Osteocyte (in vitro differentiated cells): ENCODE measurements at places on chromosomes 1 and 21.

DNA sequence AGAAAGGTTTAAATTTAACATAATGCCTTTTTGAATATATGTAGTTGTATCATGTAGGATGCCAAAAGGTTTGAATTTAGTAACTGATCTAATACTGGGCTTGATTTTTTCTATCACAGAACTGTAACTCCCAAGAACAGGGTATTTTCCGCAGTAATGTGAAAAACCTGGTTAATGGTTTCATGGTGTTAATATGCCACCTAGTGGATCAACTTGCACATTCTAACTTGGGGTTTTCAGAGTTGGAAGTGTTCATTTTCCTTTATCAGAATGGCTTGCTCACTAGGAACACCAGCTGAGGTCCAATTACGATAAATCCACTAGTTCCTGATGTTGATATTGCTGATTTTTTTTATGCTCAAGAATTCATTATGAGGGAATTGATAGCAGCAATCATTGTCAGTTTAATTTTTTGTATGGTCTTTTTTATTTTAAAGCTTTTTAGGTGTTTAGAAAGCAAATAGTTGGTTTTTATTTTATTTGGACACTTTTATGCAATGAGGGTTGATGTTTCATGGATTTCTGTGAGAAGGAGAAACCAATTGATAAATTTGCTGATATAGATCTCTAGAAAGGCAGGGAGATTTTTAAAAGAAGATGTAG is 157.2 kb downstream of the PLA2G4A start:
- H3K4me1 ChIP-seq, result no peaks in the 10 kb centered on the region
- no peak overlapping the region for H3K4me3 ChIP-seq
- H3K27ac ChIP-seq, result no peak overlapping the region
- no peaks in the 10 kb centered on the region for H3K36me3 ChIP-seq

GRCh38 chr1:223091896-223092295 is 51.2 kb downstream of the TLR5 start:
- H3K27ac ChIP-seq, result no peak overlapping the region
- no peak overlapping the region for H3K4me3 ChIP-seq
- peaks cover 24% of the 10 kb centered on the region for H3K27me3 ChIP-seq
- no peaks in the 10 kb centered on the region for H3K36me3 ChIP-seq
- no peak for DNase-seq
- H3K4me1 ChIP-seq, result no peaks in the 10 kb centered on the region

DNA sequence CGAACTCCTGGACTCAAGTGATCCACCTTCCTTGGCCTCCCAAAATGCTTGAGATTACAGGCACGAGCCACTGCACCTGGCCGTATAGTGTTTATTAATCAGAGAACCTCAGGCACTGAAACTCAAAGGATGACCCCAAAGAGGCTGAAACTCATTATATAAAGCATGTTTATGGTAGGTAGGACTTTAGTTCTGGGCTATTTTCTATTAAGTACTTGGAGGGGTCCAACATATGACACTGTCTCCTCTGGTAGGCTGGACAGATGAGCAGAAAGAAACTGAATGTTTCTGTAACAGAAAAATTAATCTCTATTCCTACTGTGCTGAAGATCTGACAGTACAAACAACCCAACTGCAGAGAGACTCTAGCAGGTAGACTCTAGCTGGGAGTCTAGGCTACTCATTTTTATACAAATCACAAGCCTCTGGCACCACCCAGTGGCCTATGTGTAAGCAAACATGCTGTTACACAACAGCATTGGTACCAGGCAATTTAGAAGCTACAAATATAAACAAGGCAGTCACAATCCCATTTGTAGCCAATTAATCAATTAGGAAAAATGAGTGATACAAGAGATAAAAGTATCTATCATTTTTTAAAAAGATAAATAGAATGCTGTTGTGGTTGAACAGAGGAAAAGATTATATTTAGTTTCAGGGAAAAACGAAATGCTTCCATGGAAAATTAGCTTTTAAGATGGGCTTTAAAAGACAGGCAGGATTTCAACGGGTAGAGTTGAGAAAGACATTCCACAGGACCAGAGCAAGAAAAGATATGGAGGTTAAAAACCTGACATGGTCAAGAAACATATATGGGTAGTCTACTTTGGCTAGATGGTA is 10.4 kb downstream of the DCAF8 start:
- H3K27ac ChIP-seq, result peak overlapping the region; percentile 6
- no peaks in the 10 kb centered on the region for H3K27me3 ChIP-seq
- peaks cover 22% of the 10 kb centered on the region for H3K4me1 ChIP-seq
- no peak for DNase-seq
- peaks cover 7% of the 10 kb centered on the region for H3K36me3 ChIP-seq

- no peaks in the 10 kb centered on the region for H3K27me3 ChIP-seq
- no peak for DNase-seq
- no peak overlapping the region for H3K27ac ChIP-seq
- H3K4me1 ChIP-seq, result peaks cover 73% of the 10 kb centered on the region
- H3K36me3 ChIP-seq, result peaks cover 2% of the 10 kb centered on the region
Observed at GRCh38 chr1:206703661-206704060, 19.0 kb downstream of the MAPKAPK2 start.

DNA sequence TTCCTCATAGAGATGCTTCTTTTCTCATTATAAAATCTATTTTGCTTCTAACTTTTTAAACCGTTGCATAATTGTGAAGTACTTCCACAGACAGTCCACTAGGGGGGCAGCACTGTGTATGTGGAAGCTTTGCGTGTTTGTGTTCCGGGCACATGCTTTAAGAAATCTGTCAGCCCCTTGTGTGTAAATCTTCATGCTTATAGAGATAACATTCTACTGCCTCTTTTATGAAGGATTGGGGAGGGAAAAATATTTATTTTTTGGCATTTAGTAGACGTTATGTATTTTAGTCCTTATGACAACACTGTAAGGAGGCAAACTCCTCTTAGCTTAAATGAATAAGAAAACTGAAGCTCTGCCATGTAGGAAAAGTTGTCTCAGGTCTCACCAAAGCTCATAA is 157.3 kb upstream of the PTGFR start:
- peaks cover 3% of the 10 kb centered on the region for H3K4me1 ChIP-seq
- DNase-seq, result no peak
- H3K27ac ChIP-seq, result no peak overlapping the region

GRCh38 chr1:194710671-194711070 is 1524.3 kb upstream of the B3GALT2 start:
- no peak overlapping the region for H3K27ac ChIP-seq
- no peaks in the 10 kb centered on the region for H3K27me3 ChIP-seq
- no peaks in the 10 kb centered on the region for H3K36me3 ChIP-seq

DNA sequence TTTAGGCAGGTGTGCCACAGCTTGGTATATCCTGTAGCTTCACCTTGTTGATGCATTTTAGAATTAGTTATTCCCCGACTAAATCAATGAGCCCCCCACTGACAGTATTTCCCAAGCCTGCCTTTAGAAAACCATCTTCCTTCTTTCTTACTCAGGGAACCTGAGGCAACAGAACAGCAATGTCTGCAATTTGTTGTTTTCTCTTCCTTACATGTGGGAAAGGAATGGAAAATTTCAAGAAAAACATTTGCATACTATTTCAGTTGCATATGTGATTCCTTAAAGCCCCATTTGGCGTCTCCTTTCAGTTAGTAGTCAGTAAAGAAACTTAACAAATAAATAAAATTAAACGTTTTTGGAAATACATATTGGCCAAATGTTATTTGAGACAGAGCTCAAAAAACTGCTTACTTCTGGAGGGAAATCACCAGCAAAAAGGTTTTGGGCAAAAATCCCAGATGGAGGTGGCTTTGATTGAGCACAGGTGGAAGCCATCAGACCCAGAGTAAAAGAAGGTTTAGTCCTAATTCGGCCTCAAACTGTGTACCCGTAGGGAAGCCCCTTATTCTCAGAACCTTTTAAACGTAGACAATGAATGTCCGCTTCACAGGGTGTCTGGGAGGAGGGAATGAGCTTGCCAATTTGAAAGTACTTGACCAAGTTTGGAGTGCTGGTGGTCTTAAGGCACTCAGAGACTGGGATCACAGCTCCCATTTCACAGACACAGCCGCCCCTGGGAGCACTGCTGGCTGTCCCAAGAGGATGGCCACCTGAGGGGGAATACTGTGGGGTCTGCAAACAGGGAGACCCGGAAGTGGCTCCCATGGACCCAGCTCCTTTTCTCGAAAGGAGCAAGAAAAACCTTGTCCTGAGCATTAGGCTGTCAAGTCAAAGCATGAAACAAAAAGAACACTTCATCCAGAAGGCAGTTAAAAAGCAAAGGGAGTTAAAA is 9.4 kb downstream of the LHX4 start:
- no peaks in the 10 kb centered on the region for H3K36me3 ChIP-seq
- H3K4me1 ChIP-seq, result peaks cover 19% of the 10 kb centered on the region
- no peak overlapping the region for H3K27ac ChIP-seq
- H3K27me3 ChIP-seq, result peaks cover 79% of the 10 kb centered on the region
- H3K4me3 ChIP-seq, result no peak overlapping the region

DNA sequence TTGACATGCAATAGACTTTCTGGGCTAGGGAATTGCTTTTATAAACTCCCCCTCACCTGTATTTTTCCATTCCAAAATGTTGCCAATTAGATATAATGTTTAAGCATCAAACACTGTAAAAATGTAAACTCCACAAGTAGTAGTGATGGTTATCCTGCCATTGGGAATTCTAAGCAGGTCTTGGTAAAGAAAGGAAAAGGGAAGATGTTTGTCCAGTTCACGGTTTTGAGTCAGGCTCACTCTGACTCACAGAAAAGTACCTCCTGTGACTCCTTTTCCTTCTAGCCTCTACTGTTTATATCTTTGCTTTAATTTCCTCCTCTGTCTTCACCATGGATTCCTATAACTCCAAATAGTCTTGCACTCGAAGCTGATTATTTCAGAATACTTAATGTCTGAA is 19.0 kb upstream of the PTPN14 start:
- H3K27ac ChIP-seq, result peak overlapping the region; percentile 69
- H3K36me3 ChIP-seq, result no peaks in the 10 kb centered on the region
- H3K4me3 ChIP-seq, result no peak overlapping the region

DNA sequence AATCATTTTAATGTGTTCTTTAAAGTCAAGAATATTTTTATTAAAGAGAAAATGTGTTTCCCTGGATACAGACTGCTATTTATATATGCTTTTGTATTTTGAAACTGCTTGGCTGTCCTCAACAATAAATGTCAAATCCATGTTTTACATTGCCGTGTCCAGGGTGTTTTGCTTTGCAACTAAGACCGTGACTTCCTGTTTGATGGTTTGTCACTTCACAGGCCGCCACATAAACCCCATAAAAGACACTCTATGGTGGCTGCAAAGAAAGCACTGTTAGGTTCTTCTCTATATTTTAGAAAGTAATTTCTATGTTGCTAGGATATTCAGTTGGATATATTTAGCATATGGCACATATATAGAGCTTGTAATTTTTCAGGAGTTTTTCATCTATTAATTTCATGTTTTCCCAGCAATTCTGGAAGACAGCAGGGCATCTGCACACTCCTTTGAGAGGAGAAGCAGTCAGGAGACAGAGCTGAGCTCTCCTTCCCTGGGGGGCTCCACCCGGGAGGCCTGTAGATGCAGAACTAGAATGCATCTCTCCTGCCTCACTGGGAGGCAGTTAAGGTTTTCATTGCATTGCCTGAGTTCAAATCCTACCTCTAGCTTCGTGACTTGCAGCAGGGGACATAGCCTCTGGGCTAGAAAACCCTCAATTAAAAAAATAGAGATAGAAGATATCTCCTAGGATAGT is 33.1 kb downstream of the PRDM2 start:
- H3K4me3 ChIP-seq, result peak overlapping the region; percentile 23
- H3K36me3 ChIP-seq, result peaks cover 2% of the 10 kb centered on the region
- peaks cover 58% of the 10 kb centered on the region for H3K4me1 ChIP-seq
- DNase-seq, result no peak

DNA sequence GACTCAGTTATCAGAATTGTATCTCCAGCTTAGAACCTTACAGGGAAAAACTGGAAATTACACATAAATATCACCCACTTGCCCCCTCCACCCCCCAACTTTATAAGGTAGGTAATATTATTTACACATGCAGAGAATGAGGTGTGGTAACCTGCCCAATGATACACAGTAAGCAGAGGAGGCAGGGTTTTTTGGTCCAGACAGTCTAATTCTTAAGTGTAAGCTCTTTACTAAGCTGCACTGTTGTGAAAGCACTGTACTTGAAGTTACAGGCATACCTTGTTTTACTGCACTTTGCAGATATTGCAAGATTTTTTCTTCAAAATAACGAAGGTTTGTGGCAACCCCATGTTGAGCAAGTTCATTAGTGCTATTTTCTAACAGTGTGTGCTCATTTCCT is 24.8 kb upstream of the MYOCOS start:
- peaks cover 26% of the 10 kb centered on the region for H3K36me3 ChIP-seq
- no peaks in the 10 kb centered on the region for H3K27me3 ChIP-seq

- H3K27ac ChIP-seq, result no peak overlapping the region
- peaks cover 5% of the 10 kb centered on the region for H3K4me1 ChIP-seq
- no peaks in the 10 kb centered on the region for H3K27me3 ChIP-seq
- H3K36me3 ChIP-seq, result peaks cover 16% of the 10 kb centered on the region
Observed at GRCh38 chr1:197690074-197690473, 85.2 kb downstream of the DENND1B start.
